Adrenal gland (tissue), 19 donors: ENCODE measurements at places on chromosomes 16 and 17. TPM values are rescaled to one million over a fixed set of nuclear protein-coding genes. Genes with fewer than 3 reads are reported as not detected.
A peak's percentile ranks its signal among the peaks of the same experiment; 100 is the strongest.

- H3K4me3 ChIP-seq, result no peak overlapping the region
- H3K36me3 ChIP-seq, result no peaks in the 10 kb centered on the region
- H3K27me3 ChIP-seq, result no peaks in the 10 kb centered on the region
- no peak for DNase-seq
Observed at GRCh38 chr16:3484318-3485096, 10.8 kb downstream of the C16orf90 start.

- DNase-seq, result no peak
- H3K27ac ChIP-seq, result no peak overlapping the region
- H3K36me3 ChIP-seq, result no peaks in the 10 kb centered on the region
- no peaks in the 10 kb centered on the region for H3K27me3 ChIP-seq
- H3K4me1 ChIP-seq, result no peaks in the 10 kb centered on the region
- H3K4me3 ChIP-seq, result no peak overlapping the region
Observed at GRCh38 chr16:52469775-52470174, 77.2 kb downstream of the TOX3 start.

DNA sequence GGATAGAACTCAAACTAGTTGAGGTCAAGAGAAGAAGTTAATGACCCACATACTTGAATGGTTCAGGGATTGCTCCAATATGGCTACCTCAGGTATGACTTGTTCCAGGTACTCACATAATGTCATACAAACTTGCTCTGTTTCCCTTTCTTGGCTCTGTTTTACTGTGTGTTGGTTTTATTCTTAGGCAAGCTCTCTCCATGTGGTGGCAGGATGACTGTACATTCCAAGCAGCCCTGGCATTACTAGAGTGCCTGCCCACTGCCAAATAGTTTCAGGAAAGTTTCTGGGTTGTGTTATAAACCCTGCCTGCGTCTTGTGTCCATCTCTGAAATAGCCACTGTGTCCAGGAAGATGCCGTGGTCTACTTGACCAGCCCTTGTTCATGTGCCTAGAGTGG lies 476.8 kb downstream of the SHISA9 start:
- no peaks in the 10 kb centered on the region for H3K4me1 ChIP-seq
- H3K27ac ChIP-seq, result no peak overlapping the region
- H3K4me3 ChIP-seq, result no peak overlapping the region
- no peaks in the 10 kb centered on the region for H3K27me3 ChIP-seq
- H3K36me3 ChIP-seq, result no peaks in the 10 kb centered on the region

DNA sequence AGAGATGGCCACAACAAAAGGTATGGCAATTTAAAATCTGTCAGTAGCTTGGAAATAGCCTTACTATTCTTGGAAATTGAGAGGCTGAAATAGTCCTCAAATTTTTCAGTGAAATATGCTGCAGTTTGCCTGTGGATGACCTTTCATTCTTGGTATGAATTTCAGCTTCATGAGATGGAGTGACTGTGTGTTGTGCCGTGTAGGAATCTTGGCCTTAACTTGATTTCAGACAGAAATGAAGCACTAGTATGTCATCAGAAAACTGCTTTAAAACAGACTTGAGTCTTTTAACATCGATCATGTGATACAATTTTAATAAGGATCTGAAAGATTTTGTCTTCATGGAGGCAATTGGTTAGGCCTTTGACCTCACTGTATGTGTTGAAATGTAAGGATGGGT lies 247.2 kb downstream of the CNTNAP4 start:
- H3K36me3 ChIP-seq, result no peaks in the 10 kb centered on the region
- H3K4me3 ChIP-seq, result no peak overlapping the region
- no peaks in the 10 kb centered on the region for H3K27me3 ChIP-seq
- no peak for DNase-seq

DNA sequence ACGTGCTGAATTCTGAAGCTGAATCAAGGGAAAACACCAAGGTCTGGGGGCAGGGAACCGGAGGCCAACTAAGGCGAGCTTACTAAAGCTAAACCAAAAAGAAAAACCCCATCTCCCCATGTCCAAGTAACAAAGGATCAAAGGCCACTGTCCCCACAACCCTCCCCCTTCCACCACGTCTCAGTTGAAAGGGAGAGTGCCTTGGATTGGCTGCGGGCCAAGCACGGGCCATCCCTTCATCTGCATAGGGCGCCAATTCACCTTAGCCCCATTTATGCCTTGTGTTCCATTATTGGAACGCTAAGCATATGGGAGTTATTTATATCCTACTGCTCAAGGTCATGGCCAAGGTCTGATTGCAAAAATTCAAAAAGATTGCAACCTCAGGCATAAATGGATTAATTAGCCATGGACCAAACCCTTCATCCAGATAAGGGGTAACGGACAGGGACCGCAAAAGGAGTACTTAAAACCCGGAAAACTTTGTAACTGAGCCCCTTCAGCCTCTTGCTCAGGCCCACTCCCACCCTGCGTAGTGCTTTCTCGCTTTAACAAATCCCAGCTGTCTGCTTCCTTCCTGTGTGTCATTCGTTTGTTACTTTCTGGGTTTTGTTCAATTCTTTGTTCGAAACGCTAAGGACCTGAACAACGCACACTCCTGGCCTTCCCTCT lies 740 bp upstream of the ATP6V0D1 start:
- peak; percentile 65 for DNase-seq
- peaks cover 32% of the 10 kb centered on the region for H3K4me1 ChIP-seq
- H3K27ac ChIP-seq, result peak overlapping the region; percentile 25
- no peak overlapping the region for H3K4me3 ChIP-seq
- peaks cover 8% of the 10 kb centered on the region for H3K36me3 ChIP-seq

GRCh38 chr16:893360-893759 lies 77.4 kb downstream of the LMF1 start:
- no peaks in the 10 kb centered on the region for H3K36me3 ChIP-seq
- DNase-seq, result no peak
- H3K27me3 ChIP-seq, result no peaks in the 10 kb centered on the region
- H3K27ac ChIP-seq, result no peak overlapping the region
- H3K4me3 ChIP-seq, result no peak overlapping the region
- no peaks in the 10 kb centered on the region for H3K4me1 ChIP-seq

GRCh38 chr17:1275962-1276736 lies 3.3 kb upstream of the TRARG1 start:
- H3K4me3 ChIP-seq, result no peak overlapping the region
- H3K36me3 ChIP-seq, result no peaks in the 10 kb centered on the region
- no peak overlapping the region for H3K27ac ChIP-seq
- H3K4me1 ChIP-seq, result no peaks in the 10 kb centered on the region
- peaks cover 26% of the 10 kb centered on the region for H3K27me3 ChIP-seq

DNA sequence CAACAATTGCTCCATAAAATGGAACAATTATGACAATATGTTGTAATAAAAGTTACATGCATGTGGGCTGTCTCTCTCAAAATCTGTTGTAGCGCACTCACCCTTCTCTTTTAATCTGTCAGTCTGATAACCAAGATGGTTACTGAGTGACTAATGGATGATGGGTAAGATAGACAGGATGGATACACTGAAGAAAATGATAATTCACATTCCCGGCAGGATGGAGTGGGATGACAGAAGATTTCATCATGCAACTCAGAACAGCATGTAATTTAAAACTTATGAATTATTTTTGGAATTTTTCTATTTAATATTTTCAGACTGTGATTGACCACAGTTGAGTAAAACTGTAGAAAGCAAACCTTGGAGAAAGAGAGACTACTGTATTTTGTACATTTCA lies 30.5 kb downstream of the CDH13 start:
- no peak for DNase-seq
- H3K36me3 ChIP-seq, result no peaks in the 10 kb centered on the region
- no peak overlapping the region for H3K4me3 ChIP-seq
- no peak overlapping the region for H3K27ac ChIP-seq
- no peaks in the 10 kb centered on the region for H3K27me3 ChIP-seq

DNA sequence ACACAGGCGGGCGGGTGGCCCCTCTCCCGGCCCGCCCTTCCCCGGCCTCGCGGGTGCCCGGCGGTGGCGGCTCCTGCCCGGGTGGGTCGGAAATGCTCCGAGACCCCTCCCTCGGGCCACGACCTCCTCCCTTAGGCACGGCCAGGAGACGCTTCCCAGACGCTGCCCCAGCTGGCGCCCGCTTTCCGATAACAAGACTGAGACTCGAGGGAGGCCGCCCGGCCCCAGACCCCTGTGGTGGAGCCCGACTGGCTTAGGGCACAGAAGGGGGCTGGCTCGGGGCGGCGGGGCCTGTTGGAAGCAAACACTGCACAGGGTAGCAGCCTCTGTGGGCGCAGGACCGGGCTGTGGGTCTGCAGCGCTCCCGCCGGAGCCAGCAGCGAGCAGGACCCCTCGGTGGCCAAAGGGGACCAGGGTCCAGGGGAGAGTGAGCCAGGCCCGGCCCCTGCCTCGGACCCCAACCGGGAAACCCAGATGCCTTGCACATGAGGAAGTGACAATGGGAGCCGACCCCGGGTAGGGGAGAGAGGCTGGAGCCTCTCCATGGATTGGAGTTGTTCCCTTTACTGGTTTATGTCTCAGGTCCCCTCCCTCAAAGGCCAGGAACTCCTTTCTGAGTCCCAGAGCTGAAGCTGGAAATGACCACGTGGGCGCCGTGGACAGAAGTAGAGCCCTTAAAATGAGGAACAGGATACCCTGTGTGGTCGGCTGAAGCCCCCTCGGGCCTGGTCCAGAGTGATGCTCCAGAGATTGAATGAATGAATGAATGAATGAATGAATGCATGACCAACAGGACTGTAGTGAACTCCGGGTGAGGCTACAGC lies 19.8 kb upstream of the ADCY7 start:
- no peaks in the 10 kb centered on the region for H3K27me3 ChIP-seq
- DNase-seq, result no peak
- H3K27ac ChIP-seq, result no peak overlapping the region

- H3K27ac ChIP-seq, result peak overlapping the region; percentile 98
- H3K27me3 ChIP-seq, result no peaks in the 10 kb centered on the region
- DNase-seq, result peak; percentile 95
- H3K4me1 ChIP-seq, result peaks cover 29% of the 10 kb centered on the region
Observed at GRCh38 chr16:637081-638018, 1.2 kb upstream of the METTL26 start.

- H3K27ac ChIP-seq, result no peak overlapping the region
- peaks cover 3% of the 10 kb centered on the region for H3K27me3 ChIP-seq
- H3K4me1 ChIP-seq, result no peaks in the 10 kb centered on the region
- no peaks in the 10 kb centered on the region for H3K36me3 ChIP-seq
- H3K4me3 ChIP-seq, result no peak overlapping the region
Observed at GRCh38 chr16:27108051-27108770, 41.5 kb downstream of the C16orf82 start.

DNA sequence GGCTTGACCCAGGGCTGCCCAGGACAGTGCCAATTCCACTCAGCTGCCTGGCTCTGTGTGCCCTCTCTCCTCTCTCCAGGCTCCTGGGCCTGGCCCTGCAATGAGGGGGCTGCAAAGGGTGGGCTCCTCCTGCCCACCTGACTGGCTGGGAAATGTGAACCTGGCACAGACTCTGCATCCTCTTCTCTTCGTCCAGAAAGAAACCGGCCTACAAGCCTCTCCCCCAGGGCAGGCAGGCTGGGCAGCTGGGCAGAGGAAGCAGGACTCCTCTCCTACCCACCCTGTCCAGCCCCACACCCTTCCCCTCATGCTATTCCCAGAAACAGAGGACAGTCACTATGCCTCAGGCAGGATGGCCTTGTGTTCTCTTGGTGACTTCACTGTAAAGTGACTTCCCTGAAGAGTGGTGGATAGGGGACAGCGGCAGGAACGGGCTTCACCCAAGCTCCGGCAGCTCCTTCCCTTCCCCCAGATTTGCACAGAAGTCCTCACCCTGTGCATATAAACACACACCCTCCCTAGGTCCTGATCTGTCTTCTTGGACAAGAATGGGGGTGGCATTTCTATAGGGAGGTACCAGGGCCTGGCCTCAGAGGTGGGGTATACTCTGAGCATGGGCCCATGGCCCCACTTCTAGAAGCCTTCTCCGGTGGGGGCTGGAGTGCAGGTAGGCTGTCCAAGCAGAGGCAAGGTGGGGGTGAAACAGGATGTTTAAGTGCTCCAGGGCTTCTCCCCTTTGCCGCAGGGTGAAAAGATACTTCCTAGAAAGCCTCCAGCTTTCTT lies 4.9 kb upstream of the STAT5A start:
- no peaks in the 10 kb centered on the region for H3K36me3 ChIP-seq
- no peak overlapping the region for H3K4me3 ChIP-seq
- peak overlapping the region; percentile 75 for H3K27ac ChIP-seq
- H3K4me1 ChIP-seq, result peaks cover 17% of the 10 kb centered on the region
- no peaks in the 10 kb centered on the region for H3K27me3 ChIP-seq

DNA sequence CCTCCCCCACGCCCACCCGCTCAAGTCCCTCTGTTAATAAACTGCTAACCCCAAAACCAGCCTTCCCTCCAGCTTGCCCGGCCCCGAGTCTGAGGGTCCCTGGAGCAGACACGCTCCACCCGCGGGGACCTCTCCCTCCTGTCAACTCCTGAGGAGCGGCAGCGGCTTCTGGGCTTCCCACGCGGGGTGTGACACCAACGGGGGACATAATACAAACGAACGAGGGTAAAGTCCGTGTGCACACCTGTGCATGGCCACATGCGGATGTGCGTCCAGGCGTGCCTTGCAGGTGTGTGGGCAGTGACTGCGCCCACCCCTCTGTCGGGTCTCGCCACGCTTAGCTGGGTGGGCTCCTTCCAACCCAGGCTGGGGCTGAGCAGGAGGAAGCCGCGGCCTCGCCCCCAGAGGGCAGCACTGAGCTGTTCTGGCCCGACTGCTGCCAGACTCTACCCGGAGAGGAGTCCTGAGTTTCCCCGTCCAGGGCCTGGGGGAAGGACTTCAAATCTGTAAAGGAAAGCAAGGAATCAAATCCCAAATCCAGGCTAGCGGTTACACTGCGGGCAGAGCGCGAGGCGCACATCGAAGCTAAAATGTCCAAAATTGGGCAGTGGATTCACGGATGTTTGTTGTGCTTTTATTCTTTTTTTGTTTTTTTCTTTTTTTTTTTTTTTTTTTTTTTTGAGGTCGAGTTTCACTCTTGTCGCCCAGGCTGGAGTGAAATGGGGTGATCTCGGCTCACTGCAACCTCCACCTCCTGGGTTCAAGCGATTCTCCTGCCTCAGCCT lies 24.2 kb upstream of the KRT17 start:
- peak; percentile 86 for DNase-seq
- H3K27ac ChIP-seq, result no peak overlapping the region
- peaks cover 7% of the 10 kb centered on the region for H3K4me1 ChIP-seq

- no peaks in the 10 kb centered on the region for H3K4me1 ChIP-seq
- no peak overlapping the region for H3K4me3 ChIP-seq
- no peaks in the 10 kb centered on the region for H3K36me3 ChIP-seq
Observed at GRCh38 chr16:26344240-26344776, 652.5 kb downstream of the HS3ST4 start.

GRCh38 chr16:57721356-57722209 lies 14.0 kb upstream of the KATNB1 start:
- H3K4me1 ChIP-seq, result no peaks in the 10 kb centered on the region
- H3K36me3 ChIP-seq, result no peaks in the 10 kb centered on the region
- DNase-seq, result no peak
- no peak overlapping the region for H3K4me3 ChIP-seq

DNA sequence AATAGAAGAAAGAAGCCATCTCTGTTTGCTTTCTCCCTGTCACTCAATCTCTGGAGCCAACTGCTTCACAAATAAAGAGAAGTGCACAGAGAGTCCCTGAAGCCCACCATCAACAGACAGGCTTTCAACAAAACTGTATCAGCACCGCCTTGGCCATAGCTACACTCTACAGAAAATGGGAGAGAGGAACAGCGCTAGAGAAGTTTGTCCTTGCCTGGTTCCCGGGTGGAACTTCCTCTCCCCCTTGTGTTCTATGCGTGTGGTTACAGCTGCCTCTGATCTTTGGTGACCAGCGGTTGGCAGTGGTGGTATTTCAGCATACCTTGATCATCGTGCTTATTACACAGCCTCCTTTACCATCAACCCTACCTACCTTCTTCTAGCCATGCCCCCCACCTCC lies 91.4 kb upstream of the CCL2 start:
- H3K27me3 ChIP-seq, result peaks cover 5% of the 10 kb centered on the region
- H3K36me3 ChIP-seq, result no peaks in the 10 kb centered on the region
- no peaks in the 10 kb centered on the region for H3K4me1 ChIP-seq
- no peak overlapping the region for H3K27ac ChIP-seq

CHD9NB gene
- total RNA-seq, result 0.19 TPM

PRRT2 gene
- 8.8 TPM for total RNA-seq

TUBB3 gene
- total RNA-seq, result 12.5 TPM

DRC3 gene
- 1.7 TPM for total RNA-seq

KRTAP4-2 gene
- not detected for total RNA-seq
